A549 treated with GW870086 at 1 μM for 4 hours (cell line): ENCODE measurements at places on chromosomes 4 and X. TPM values are rescaled to one million over a fixed set of nuclear protein-coding genes. Genes with fewer than 3 reads are reported as not detected.

The YIPF6 gene
- total RNA-seq = 25.8 to 36.6 TPM (median 34.8 TPM) in 5 replicates

The CORIN gene
- not detected in 5 replicates for total RNA-seq

The TRIM2 gene
- total RNA-seq = 0.71 to 0.93 TPM (median 0.89 TPM) in 5 replicates

The PPP1R2C gene
- total RNA-seq = not detected in 5 replicates

The TMEM150C gene
- total RNA-seq = 0.87 to 1.3 TPM (median 1.2 TPM) in 5 replicates

The NPY1R gene
- total RNA-seq = 0.06 to 0.28 TPM (median 0.19 TPM) in 4 of 5 replicates, not detected in the other

The SMIM10 gene
- total RNA-seq = 0.10 to 0.19 TPM (median 0.15 TPM) in 5 replicates
